ENCODE measurements at places on chromosomes 1 and 21.

GRCh38 chr1:194013561-194013960 lies 827.1 kb upstream of the B3GALT2 start:
- DNase-seq, result no peak

DNA sequence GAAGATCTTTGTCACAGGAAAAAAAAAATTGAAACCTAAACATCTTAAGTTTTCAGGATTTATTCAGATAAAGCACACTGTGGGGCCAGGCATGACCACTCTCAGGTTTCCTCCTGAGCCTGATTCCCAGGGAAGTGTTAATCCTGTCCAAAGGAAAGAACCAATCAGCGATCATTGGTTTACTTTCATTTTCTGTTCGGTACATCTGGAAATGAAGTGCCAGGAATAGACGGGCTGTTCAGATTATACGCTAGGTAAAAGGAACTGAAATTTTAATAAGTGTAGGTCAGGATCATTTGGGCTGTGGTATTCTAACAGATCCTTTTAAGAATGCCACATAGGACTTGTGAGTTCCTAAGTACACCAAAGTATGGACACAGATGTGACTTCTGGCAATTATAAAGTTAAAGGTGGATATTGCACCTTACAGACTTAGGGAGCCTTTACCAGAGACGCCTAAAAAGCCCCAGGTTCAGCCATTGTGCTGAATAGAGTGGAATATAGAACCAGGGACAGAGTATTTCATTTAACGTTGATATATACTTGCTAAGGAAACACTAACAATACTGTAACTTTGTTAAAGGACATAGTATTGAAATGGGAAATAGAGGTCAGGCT lies 9.3 kb upstream of the CACYBP start:
- peak; percentile 40 for DNase-seq

DNA sequence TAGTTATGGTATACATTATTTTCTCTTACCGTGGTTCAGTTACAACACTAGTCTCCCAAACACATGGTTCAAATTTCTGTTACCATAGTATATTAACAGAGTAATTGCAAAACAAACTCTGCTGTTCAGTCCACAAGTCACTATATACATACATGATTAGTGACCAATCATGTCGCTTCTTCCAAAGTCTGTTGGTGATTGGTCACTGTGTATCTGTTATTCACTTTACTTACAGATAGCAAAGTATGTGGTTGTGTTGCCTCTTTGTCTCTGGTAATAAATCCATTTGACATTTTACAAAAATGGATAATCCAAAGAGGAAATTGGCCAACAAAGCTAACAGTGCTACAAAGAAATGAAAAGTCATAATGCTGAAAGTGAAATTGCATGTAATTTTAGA lies 107.2 kb downstream of the RABGAP1L start:
- DNase-seq, result no peak

DNA sequence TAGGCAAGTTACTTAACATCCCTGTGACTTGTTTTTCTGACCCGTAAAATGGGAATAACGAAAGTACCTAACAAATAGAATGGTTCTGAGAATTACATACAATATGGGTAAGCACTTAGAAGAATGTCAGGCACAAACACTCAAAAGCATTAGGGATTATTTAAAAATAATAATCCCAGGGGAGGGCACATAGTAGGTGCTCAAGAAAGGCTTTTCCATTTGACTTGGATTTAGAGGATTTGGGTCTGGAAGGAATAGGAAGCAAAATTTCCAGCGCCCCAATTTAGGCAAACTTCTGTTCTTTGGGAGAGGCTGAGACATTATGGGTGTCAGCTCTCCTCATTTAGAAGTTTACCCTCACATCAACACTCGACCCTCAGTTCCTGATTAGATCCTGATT lies 115.5 kb downstream of the SYF2 start:
- DNase-seq, result no peak

DNA sequence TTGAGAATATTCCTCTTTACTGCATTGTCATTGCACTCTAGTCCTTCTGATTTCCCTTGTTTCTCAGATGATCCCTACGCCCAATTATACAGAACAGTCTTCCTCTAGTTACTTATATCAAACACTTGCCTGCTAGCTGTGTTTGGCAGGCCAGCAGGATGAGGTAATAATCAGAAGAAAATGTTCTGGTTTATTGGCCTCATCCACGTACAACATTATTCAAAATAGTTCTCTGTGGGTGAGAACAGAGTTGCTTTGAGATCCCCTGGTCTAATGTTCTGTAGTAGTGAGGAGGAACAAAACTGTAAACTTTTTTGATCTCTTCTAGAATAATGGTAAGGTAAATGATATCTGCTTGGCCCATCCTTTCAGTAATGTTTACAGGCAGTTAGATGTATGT lies 22.3 kb upstream of the C1orf105 start:
- DNase-seq, result no peak

DNA sequence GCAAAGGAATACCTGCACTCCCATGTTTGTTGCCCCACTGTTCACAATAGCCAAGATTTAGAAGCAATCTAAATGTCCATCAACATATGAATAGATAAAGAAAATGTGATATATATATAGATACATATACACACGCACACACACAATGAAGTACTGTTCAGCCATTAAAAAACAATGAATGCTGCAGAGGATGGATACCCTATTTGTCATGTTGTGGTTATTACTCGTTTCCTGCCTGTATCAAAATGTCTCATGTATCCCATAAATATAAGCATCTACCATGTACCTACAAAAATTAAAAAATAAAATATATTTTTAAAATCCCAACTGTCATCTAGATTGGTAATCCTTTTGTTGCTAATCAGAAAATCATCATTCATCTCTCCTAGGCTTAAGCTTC lies 634.8 kb upstream of the ADGRL2 start:
- DNase-seq, result no peak

- no peak for DNase-seq
Measured at GRCh38 chr1:209720326-209720725, 15.7 kb downstream of the HSD11B1 start.

DNA sequence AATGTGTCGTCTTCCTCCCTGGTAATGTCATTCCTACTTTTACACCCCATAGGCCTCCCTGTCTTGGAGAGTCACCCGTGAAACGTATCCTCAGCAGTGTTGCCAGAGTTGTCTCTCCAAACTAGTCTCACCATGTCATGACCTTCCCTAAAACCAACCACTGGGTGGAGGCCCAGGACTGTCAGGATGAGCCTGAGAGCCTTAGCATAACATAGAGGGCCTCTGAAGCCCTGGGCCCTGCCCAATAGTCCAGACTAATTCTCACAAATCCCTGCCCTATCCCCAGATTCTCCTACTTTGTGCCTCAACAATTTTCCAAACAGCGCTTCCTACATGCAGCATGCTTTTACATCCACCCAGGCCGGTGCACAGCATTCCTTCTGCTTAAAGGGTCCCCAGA lies 29.3 kb upstream of the HSD3B1 start:
- no peak for DNase-seq

DNA sequence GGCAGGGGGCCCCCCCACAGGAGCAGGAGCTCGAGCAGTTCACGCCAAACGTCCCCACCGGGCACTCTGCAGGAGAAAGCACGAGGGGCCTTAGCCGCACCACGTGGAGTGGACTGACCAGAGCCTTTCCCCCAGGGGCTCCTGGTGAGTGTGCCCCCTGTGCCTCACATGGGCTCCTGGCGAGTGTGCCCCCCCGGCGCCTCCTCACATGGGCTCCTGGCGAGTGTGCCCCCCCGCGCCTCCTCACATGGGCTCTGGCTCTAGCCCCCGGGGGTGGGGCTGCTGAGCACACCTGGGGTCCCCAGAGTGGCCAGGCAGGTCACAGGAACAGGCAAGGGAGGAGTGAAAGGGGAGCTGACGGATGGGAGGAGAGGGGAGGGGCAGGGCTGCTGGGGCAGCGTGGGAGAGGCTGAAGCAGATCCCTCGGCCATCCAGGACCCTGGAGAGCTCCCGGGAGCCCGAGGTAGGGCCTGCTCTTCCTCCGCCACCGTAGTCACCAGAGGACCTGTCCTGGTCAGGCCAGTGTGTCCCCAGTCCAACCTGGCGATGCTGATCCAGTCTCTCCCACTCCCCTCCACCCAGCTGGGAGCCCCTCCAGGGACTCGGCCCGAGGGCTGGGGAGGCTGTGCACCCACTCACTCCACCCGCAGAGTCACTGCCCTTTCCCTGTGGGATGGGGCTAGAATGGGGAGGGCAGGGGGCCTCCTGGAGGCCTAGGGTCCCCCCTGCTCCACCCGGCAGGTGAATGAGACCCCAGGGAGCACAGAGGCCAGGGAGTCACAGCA lies 47.6 kb downstream of the ARHGEF16 start:
- DNase-seq, result no peak

DNA sequence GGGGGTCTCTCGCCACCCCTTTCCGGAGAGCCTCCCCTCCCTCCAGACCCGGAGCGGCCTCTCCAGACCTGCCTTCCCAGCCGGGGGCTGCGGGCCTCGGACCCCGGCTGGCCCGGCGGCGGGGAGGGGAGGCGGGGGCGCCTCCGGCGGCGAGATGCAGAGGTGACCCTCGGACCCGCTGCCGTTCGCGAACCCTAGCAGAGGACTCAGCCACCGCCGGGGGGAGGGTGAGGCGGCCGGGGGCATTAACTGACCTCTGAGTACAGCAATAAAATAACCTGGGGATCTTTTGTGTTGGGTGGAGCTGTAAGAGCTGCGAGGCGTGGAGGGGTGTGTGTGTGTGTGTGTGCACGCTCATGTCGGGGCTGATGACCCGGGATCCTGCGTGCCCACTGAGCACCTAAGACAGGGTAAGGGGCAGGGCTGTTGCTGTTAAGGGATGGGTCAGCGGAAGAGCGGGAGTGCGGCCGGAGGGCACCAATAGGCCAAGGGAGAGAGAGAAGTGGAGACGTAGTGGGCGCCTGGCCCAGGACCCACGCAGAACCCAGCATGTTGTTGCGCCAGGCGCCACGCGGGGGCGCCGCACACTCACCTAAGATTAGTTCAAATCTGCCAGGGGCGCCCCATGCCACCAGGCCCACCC lies 6.3 kb downstream of the HAPLN2 start:
- peak; percentile 59 for DNase-seq

DNA sequence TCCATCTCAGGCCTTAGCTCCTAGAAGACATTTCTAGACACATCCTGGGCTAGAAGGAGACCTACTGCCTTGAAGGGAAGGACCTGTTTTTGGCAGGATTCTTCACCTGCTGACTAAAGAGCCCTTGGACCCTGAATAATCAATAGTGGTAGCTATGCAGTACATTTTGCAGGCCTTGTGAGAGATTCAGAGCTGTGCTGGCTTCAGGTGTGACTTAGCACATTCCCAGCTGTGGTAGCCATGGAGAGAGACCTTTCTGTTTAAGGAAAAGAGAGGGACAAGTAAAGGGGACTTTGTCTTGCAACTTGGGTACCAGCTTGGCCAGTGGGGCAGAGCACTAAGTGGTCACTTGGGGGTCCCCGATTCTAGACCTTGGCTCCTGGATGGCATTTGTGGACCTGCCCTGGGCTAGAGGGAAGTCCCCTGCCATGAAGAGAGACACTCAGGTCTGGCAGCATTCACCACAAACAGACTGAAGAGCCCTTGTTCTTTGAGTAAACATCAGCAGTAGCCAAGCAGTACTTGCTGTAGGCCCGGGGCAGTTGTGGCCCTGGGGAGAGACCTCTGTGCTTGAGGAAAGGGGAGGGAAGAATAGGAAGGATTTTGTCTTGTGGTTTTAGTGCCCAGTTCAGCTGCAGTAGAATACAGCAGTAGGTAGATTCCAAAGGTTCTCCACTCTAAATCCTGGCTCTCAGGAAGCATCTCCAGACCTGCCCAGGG lies 26.2 kb upstream of the CD1A start:
- no peak for DNase-seq

GRCh38 chr1:168279253-168279652 lies 1.4 kb upstream of the TBX19 start:
- no peak for DNase-seq

DNA sequence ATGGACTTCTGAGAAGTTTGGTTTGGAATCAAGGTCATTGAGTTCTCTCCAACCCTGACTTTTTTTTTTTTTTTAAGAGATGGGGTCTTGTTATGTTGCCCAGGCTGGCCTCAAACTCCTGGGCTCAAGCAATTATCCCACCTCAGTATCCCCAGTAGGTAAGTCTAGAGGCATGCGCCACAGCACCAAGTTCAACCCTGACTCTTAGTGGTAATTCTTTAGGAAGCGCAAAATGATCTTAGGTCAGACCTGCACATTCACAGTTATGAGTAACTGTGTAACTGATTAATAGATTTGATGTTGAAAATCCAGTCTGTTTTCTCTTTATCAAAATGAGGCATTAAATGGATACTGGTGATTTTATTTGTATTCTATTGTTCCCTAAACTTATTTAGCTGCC lies 95.9 kb downstream of the GREM2 start:
- no peak for DNase-seq

GRCh38 chr1:81954534-81955020 lies 153.8 kb downstream of the ADGRL2 start:
- no peak for DNase-seq

DNA sequence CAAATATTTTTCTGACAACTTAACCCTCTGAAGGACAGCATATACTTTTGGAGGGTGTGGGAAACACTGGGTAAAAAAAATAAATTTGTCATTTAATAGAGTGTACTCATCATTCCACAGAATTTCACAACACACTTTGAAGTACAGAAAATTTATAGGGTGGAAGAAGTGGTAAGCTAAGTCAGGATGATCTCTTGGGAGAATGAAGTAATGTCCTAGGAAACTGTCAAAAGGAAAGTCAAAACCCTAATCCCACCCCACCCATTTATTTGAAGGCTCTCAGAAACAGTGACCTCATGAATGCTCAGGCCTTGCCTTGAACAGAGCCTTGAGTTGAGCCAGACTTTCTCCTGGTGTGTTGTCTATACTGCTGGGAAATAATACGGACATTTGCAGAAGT lies 7.3 kb upstream of the UAP1 start:
- DNase-seq, result no peak

DNA sequence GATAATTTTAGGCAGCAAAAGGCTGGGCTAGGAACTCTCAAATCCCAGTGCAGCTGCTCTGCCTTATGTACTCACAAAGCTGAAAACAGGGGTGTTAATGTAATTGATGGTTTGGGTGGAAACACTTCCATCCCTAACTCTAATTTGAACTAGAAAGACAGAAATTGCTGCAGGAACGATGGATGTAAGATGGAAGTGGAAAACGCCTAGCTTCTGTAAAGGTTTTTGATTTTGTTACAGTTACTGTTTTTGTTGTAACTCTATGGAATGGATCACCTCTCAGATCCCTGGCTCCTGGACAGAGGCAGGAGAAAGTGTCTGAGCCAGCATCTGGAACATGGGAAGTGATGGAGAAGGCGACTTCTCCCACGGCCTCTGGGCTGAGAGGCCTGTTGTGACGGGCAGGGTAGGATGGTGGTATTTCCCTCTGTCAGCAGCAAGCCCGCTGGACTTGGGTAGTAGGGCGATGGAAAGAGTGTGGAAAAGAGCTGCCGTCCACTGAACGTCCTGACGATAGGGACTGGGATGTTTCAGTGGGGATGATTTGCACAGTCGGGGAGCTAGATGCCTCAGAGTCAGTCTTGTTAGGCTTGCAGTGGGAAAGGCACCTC lies 1.6 kb downstream of the TRAF5 start:
- DNase-seq, result no peak
